ENCODE measurements at places on chromosomes 7 and 10.

GRCh38 chr7:93828260-93828659 is 62.3 kb downstream of the TFPI2 start:
- DNase-seq, result no peak

DNA sequence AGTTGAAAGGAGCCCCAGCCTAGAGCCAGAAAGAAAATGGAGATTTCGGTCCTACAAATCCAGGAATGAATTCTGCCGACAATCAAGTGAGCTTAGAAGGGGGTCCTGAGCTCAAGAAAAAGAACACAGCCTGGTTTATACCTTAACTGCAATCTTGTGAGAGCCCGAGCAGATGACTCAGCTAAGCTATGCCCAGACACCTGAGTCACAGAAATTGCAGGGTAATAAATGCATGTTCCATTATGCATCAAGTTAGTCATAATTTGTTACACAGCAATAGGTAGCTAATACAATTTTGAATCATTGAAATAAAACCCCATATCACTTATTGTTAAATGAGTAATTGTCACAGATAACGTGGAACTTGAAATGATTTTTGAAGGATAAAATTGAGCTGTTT is 111.8 kb upstream of the FOXP2 start:
- DNase-seq, result peak; percentile 40

- no peak for DNase-seq
These were observed 207.8 kb downstream of the TAX1BP1 start for GRCh38 chr7:27947586-27948278.

- DNase-seq, result no peak
These were observed 270.4 kb upstream of the KLF14 start for GRCh38 chr7:131004371-131004770.

DNA sequence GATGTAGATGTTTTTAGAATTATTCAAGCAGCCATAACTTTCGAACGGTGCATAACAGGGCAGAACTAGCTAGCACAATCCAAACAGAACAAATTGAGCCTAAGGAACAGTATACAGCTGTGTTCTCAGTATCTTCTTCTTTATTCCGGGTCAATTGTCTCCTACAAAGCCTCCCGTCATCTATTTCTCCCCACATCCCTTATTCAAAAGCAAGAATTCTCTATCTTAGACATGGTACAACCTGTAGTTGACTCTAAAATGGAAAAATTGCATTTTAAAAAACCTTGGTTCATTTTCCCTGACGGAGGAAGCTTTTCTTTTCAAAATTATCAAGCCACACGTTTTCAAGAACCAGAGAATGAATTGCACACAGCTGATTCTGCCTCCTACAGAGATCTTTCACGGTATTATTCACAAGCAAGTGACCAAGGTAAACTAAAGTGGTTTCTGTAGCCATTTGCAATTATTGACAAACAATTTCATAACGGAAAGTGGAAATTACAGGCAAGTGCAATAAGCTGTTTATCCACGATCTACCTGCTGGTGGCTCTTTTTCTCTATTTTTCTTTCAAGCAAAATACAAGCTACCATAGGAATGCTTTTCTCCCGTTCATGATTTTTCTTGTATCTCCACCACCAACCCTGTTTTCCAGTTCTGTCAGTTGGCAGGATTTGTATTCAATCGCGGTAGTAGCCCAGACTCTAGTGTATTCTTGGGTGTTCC is 2.3 kb downstream of the GRM8 start:
- DNase-seq, result peak; percentile 30

- DNase-seq, result peak; percentile 73
These were observed 10.9 kb downstream of the SEC31B start for GRCh38 chr10:100508691-100509150.

DNA sequence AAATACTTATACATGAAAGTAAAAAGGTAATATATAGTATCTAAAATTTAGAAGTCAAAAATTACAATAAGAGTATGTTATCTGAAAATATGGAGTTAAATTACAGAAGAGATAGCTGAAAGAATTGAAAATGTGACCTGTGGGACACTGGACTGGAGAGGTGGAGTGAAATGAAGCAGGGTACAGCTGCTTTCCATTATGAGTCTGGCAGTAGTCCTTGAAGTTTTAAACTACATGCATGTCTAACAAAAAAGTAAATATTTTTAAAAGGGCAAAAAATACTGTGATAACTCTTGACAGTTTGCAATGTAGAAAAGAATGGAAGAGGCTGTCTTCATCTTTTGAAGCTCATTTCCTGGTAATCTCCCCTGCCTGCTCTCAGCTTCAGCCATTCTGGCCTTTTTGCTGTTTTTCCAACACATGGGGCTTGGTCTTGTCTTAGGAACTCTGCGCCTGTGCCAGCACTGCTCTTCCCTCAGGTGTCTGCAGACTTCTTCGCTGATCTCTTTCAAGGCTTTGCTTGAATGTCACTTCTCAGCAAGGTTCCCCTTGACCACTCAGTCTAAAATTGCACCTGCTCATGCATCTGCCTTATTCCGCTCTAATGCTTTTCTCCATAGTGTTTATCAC is 36.9 kb downstream of the PTPRZ1 start:
- no peak for DNase-seq

- no peak for DNase-seq
These were observed 219.1 kb downstream of the VTI1A start for GRCh38 chr10:112666094-112666493.

DNA sequence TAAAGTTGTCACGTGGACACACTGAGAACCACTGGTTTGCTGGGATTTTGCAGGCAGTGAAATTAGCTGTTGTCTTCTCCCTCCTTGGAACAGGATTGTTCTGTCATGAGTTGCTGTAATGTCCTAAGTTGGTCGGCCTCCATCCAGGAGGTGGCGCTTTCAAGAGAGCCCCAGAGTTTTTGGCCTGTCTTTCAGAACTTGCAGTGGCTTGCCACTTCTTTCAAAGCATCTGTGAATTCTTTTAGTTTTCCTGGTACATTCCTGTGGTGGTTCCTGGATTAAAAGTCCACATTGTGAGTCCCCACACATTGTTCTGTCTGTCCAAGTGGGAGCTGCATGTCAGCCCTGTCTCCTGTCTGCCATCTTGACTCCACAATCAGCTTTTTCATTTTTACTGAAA is 133.8 kb downstream of the PON1 start:
- DNase-seq, result peak; percentile 9

- no peak for DNase-seq
These were observed 39.9 kb upstream of the GOT1 start for GRCh38 chr10:99470327-99470726.

- no peak for DNase-seq
These were observed 48.3 kb downstream of the ADK start for GRCh38 chr10:74199315-74199714.

DNA sequence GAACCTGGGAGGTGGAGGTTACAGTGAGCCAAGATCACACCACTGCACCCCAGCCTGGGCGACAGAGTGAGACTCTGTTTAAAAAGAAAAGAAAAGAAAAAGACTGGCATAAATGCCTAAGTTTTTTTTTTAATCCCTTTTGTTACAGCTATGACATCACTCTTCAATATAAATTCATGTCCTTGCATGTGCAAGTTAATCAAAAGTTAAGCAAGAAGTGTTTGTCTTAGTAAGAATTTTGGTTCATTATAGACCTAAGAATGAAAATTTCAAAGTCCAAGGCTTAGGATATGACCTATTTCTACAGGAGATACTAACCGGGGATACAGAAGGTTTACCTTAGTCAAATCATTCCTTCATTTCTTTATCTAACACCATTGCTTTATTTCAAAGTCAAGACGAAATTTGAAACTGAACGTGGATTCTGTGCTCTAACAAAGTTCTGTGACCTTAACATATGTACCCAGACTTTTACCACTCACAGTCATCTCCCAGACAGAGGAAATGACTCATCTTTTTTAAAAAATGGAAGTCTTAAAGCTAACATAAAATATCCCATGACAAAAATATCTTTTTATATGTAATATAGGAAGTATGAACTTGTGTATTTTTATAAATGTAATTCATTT is 29.3 kb upstream of the ITGB8 start:
- DNase-seq, result peak; percentile 64

DNA sequence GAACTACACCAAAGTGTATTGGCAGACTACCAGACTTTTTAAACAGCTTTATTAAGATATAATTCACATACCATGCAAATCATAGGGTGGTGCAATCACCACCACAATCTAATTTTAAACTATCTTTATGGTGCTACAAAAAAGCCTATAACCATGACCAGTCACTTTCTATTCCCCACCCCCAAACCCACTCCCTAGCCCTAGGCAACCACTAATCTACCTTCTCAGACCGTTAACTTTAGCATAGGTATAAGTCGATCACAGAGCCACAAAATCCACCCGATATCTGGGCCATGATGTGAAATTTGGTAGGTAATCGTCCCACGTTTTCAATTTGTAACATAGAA is 536 bp upstream of the POM121 start:
- DNase-seq, result peak; percentile 24

DNA sequence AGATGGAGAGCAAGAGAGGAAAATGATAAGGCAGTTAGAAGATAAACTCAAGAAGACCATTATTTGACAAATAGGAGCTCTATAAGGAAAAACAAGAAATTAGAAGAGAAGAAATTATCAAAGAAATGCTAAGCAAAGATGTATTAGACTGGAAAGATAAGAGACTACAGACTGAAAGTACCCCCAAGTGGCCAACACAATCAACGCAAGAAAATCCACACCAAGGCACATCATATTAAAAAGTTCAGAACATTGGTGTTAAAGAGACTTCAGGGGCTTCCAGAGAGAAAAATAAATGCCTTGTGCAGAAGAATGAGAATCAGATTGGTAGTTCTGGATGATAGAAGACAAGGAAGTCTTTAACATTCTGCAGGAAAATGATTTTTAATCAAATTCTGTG is 46.0 kb downstream of the SH2D4B start:
- DNase-seq, result no peak

DNA sequence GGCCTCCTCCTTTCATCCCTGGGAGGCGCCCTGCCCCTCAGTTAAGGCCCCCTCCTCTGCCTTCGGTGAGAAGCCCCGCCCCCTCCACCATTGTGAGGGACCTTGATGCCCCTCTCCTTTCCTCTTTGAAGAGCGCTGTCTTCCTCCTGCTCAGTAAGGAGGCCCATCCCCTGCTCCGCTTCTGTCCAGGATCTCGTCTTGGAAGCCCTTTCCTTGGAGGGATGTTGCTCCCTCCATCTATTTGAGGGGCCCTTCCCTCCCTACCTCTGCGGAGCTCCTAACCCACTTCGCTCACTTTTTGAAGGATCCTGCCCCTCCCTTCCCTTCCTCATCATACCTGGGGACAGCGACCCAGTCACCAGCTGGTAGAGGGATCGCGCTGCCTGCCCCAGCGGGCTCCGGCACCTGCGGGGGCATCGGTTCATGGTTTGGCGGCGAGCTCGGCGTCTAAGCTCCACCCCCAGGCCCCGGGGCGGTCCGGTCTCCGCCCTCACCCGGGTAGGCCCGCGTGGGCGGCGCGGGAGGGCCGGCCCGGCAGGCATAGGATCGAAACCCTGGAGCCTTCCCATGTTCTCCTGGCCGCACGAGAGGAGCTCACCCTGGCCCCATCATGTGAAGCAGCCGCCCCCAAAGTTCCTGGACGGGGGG is 4.1 kb downstream of the KCNIP2 start:
- peak; percentile 60 for DNase-seq

DNA sequence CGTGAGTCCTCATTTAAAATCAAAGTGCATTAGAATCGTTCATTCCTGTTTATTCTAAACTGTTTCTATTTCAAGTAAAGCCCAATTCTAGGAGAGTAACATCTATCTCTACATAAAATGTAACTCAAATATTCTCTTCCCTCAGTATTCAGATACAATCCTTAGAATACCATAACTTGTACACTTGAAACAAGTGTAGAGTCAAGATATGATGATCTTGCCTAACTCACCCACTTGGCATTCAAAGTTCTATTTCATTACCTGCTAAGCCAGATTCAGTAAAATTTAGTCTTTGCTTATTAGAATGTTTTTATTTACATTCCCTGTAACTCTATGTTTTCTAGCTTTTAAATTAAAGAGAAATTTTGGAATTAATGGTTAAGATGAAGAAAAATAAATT is 31.6 kb downstream of the PRPS1L1 start:
- DNase-seq, result no peak

DNA sequence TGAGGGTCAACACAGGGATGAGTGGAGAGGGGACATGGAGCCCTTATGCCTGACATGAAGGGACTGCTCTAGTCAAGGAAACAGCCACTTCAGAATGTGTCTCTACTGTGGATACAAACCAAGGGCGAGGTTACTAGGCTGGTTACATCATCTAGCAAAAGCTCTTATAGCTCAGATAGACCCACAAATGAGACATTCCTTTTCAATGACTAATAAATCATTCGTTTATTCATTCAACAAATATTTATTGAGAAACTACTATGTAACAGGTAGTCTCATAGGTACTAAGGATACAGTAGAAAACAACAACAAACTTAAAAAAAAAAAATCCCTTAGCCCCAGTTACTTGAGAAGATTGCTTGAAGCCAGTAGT is 219.5 kb downstream of the KIAA1217 start:
- peak; percentile 87 for DNase-seq

DNA sequence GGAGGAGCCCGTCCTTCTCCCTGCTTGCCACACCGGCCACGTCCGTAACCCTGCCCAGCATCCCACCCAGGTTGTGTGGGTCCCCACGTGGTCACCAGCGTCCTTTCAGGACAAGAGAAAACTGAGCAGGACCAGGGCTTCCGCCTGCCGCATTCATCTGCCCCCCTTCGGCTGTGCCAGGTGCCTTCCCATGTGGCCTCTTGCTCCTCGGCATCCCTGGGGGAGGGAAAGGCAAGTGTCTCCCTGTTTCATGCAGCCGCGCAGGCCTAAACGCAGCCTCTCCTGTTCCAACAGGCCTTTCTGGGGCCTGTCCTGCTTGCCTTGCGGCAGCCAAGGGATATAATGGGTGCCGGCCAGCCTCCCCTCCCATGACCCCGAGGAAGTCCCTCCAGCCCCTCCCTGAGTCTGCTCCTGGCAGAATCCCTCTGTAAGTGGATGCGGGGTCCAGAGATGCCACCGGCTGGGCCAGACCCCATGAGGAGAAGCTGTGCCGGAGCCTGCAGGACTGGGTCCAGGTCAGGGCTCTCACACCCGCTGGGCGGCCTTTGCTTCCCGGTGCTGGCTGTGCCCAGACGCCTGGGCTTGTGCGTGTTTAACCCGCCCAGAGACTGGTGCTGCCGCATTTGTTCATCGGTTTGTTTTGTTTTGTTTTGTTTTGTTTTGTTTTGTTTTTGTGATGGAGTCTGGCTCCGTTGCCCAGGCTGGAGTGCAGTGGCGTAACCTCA is 23.1 kb downstream of the SHH start:
- DNase-seq, result peak; percentile 43

- DNase-seq, result peak; percentile 19
These were observed 103.2 kb downstream of the NRG3 start for GRCh38 chr10:81978238-81978637.

DNA sequence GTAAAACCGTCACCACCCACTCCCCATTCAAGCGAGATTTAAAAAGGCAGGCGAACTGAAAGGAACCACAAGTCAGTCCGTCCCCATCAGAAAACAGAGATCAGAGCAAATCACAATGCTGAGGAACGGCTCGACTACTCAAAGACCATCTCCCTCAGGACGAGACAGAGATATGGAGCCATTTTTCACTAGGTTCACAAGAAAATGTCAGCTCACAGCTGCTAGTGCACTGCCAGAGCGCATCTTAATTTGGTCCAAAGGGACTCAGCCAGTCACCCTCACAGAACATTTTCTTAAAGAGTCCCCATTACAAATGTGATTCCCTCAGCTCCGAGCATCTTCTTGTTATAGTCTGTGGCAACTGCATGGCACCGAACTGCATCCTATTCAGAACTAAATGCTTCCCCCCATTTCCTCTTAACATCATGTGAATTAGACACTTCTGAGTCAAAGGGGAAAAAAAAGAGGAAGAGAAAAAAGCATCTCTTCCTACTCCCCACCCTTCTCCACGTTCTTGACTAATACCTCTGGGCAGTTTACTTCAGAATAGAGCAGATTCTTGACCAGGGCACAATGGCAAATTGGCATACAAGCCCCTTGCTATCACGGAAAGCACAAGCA is 683.9 kb downstream of the MAGI2 start:
- DNase-seq, result no peak

- peak; percentile 47 for DNase-seq
These were observed 50.0 kb upstream of the MTPN start for GRCh38 chr7:136027160-136027559.

Data from epithelial cell of esophagus (primary cell).